Stimulated activated CD8-positive, alpha-beta memory T cell treated with anti-CD3 and anti-CD28 coated beads, Interleukin-7, amount 100 ng/mL, for 4 hours (primary cell): ENCODE measurements at places on chromosomes 2 and 18.

DNA sequence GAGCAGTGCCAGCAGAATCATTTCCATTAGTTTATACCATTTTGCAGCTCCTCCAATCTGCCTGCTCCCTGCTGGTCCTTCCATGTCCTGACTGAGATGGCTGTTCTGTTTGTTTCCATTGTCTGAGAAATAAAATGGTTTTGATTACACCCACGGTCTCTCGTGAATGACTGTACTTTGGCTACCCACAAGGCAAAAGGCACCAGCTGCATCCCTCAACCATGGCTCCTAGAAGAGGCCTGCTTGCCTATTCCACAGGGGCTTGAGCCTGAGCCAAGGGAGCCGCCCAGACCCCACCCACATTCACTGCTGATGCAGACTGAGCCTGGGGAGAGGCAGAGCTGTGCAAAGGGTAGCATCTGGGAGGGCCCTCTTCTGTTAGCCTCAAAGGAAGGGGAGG is 31.2 kb downstream of the MARCHF4 start:
- DNase-seq, result no peak

GRCh38 chr18:62061821-62062478 is 124.9 kb downstream of the PIGN start:
- no peak for DNase-seq

DNA sequence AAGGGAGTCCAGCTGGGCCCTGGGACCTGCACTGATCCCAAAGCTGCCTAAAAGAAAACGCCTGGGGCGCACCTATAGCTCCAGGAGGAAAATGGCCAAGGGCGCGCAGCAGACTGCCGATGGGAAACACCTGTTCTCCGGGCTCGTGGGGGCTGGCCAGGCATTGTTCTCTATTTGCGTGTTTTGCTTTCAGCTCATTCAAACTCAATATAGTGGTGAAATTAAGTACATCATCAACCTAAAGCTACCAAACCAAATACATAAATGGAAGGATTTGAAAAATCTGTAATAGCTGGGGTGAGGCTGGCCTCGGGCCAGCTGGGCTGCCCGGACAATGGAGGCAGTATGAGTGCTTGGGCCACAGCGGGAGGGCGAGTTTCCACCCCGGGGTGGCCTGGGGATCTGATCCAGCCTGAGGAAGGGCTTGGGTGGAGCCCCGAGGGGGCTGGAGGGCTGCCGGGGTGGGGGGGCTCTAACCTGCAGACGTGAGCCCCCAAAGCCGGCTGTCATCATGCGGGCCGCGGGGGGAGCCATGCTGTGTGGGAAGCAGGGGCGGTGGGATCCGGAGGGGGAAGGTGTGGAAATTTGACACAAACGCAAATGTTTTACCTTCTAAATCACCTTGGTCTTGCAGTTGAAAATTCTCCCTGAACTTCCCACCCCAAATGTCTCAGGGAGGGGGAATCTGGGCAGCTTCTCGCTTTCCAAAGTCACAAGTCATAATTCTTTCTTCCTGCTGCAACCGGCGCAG is 77.6 kb downstream of the ASB1 start:
- no peak for DNase-seq

DNA sequence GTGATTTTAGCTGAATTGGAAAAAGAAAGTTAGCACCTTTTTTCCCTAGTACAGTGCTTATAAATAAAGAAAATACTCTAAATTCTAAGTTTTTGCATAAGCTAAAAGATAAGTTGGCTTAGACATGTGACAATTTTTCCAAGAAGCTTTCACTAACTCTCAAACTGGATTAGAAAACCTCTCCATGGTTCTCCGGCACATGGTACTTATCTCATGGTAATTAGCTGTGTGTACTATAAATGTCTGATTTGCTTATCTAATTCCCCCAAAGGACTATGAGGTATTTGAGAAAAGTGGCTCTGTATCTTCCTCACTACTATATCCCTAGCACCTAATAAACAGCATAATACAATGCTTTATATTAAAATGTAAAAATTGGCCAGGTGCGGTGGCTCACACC is 71.1 kb downstream of the ROCK1 start:
- no peak for DNase-seq

- DNase-seq, result no peak
These were observed 17.8 kb upstream of the GPR75 start for GRCh38 chr2:53877556-53877955.
